ENCODE measurements at places on chromosomes 2 and 18. TPM values are rescaled to one million over a fixed set of nuclear protein-coding genes. Genes with fewer than 3 reads are reported as not detected.

CD8B gene
- not detected for total RNA-seq

ITPRIPL1 gene
- total RNA-seq, result 2.7 TPM

LIPG gene
- total RNA-seq, result 0.29 TPM

PEX13 gene
- 17.8 TPM for total RNA-seq

CCDC68 gene
- 0.33 TPM for total RNA-seq

TM4SF20 gene
- not detected for total RNA-seq

QPCT gene
- 1.9 TPM for total RNA-seq

USP40 gene
- 30.4 TPM for total RNA-seq
